ENCODE measurements at places on chromosomes 11 and 22. TPM values are rescaled to one million over a fixed set of nuclear protein-coding genes. Genes with fewer than 3 reads are reported as not detected.

DNA sequence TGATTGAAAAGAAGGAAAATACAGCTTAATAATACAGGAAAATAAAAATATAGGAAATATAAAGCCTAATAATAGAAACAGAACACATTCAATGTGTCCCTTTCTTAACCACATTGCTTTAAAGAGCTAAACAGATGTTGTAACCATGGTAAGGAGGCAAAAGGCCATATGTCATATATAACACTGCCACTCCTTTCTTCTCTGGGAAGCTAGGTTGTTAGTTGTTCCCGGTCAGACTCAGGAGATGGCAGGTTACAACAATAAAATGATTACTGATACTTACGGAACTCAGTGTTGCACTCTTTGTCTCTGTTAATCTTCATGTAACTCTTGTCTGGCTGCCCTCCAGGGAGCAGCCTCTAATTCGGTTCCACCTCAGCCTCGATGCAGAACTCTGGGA, 134.7 kb upstream of the PGR start:
- no peaks in the 10 kb centered on the region for H3K27me3 ChIP-seq
- no peaks in the 10 kb centered on the region for H3K4me1 ChIP-seq
- H3K36me3 ChIP-seq: no peaks in the 10 kb centered on the region
- no peak for DNase-seq

DNA sequence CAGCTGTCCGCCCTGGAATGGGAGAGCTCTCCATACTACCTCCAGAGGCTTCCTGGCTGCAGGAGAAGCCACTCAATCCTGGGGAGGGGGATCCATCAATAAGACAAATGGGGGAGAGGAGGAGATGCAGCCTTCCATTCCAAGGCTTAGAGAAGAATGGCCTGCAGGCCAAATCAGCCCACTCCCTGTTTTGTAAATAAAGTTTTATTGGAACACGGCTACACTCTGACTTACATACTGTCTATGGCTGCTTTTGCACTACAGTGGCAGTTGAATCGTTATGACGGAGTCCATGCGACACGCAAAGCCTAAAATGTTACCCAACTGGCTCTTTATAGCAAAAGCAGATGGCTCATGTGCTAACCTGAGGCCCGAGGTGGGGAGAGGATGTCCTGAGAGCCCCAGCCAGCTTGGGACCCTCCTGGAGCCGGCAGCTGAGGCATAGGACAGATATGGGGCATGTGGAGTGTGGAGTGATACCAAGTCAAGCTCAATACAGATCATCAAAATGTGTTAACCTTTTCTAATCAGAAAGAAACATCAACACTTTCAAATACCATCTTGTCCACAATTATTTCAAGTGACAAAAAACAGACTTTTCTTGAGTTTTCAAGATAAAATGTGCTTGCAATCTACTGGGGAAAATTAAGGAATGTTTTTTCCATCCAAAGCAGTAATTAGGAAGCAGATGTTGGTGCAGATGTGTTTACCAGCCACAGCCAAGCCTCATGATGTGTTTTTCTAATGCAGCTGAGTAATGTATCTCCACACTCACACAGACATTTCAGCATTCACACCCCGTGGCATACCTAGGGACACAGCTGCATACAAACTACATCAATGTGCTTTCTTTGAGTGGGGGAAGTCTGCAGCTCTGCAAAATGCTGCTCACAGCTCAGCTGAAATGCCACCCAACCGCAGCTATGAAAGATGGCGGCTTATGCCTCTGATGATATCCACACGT, 181.6 kb downstream of the SHANK2 start:
- DNase-seq: no peak
- H3K27ac ChIP-seq: no peak overlapping the region
- H3K36me3 ChIP-seq: no peaks in the 10 kb centered on the region

DNA sequence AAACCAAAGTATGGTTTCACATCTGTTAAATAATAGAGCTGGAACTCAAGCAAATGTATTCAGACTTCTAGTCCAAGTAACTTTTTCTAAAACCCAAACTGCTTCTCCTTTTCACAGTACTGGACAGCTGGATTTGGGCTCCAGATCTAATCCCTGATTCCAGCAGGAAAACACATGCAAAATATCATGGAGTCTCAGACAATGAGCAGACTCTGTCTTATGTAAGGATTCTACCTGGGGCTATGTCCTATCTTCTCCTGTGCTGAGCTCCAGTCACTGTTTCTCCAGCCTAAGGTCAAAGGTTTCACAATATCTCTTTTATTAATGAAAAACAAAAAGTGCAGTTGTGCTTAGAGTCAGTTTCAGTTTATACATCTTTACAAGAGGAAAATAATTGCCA, 83.2 kb upstream of the EED start:
- H3K4me3 ChIP-seq: no peak overlapping the region
- DNase-seq: no peak
- no peak overlapping the region for H3K27ac ChIP-seq
- no peaks in the 10 kb centered on the region for H3K36me3 ChIP-seq
- H3K4me1 ChIP-seq: peaks cover 8% of the 10 kb centered on the region

Gene OR6A2
- 0.46 TPM for total RNA-seq

- no peaks in the 10 kb centered on the region for H3K36me3 ChIP-seq
- no peak overlapping the region for H3K4me3 ChIP-seq
- DNase-seq: no peak
- peaks cover 11% of the 10 kb centered on the region for H3K27me3 ChIP-seq
Measured at GRCh38 chr11:75182664-75183063, 31.8 kb downstream of the SLCO2B1 start.

- no peak overlapping the region for H3K4me3 ChIP-seq
- no peak for DNase-seq
- H3K36me3 ChIP-seq: peaks cover 23% of the 10 kb centered on the region
- H3K27ac ChIP-seq: peak overlapping the region; percentile 28
Measured at GRCh38 chr11:124752471-124753102, 532 bp upstream of the VSIG2 start.

- no peaks in the 10 kb centered on the region for H3K36me3 ChIP-seq
- H3K27me3 ChIP-seq: no peaks in the 10 kb centered on the region
- no peak overlapping the region for H3K4me3 ChIP-seq
- no peak for DNase-seq
- no peaks in the 10 kb centered on the region for H3K4me1 ChIP-seq
Measured at GRCh38 chr11:100612766-100613165, 74.3 kb upstream of the ARHGAP42 start.

DNA sequence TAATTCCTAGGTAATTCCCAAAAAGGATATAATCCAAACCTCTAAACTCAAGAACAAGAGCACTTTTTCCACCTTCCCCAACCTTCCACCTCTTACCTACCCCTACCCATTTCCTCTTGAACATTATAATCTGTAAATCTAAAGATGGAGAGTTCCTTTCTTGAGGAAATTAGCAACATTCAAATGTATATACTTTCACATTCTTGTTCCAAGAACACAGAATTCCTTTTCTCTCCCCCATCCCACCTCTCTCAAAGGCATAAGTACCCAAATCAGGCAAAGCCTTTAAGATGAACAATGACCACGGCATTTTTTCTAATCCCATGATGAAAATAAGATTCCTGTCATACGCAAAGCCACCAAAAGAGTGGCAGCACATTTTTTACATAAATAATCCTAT, 18.3 kb downstream of the RRAS2 start:
- H3K4me1 ChIP-seq: peaks cover 16% of the 10 kb centered on the region
- H3K36me3 ChIP-seq: no peaks in the 10 kb centered on the region
- DNase-seq: no peak
- no peaks in the 10 kb centered on the region for H3K27me3 ChIP-seq
- no peak overlapping the region for H3K4me3 ChIP-seq
- H3K27ac ChIP-seq: no peak overlapping the region

- peaks cover 8% of the 10 kb centered on the region for H3K36me3 ChIP-seq
- H3K27ac ChIP-seq: no peak overlapping the region
- DNase-seq: no peak
- no peaks in the 10 kb centered on the region for H3K27me3 ChIP-seq
- H3K4me1 ChIP-seq: no peaks in the 10 kb centered on the region
Measured at GRCh38 chr22:42622061-42622710, 7.5 kb upstream of the POLDIP3 start.

- H3K36me3 ChIP-seq: no peaks in the 10 kb centered on the region
- DNase-seq: no peak
- H3K27ac ChIP-seq: no peak overlapping the region
- peaks cover 14% of the 10 kb centered on the region for H3K4me1 ChIP-seq
- no peak overlapping the region for H3K4me3 ChIP-seq
Measured at GRCh38 chr22:46520880-46521279, 16.5 kb downstream of the CELSR1 start.

DNA sequence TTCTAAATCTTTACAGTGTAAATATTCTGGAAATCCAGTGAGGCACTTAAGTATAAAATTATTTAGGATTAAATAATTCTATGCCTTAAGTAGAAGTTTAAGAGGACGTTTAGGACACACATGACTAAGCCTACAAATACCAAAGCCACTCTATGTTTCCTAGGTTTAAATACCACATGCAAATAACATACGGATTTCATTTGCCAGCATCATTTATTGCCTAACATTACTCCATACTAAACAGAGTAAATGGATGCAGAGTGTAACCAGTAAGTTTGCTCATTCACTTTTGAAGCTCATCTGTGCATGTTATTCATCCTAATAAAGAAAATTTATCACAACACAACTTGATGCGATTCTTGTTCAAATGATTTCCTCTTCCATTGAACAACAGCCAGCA, 4.1 kb downstream of the BDNF start:
- no peaks in the 10 kb centered on the region for H3K36me3 ChIP-seq
- H3K27ac ChIP-seq: no peak overlapping the region
- H3K4me1 ChIP-seq: peaks cover 19% of the 10 kb centered on the region
- peak; percentile 6 for DNase-seq

DNA sequence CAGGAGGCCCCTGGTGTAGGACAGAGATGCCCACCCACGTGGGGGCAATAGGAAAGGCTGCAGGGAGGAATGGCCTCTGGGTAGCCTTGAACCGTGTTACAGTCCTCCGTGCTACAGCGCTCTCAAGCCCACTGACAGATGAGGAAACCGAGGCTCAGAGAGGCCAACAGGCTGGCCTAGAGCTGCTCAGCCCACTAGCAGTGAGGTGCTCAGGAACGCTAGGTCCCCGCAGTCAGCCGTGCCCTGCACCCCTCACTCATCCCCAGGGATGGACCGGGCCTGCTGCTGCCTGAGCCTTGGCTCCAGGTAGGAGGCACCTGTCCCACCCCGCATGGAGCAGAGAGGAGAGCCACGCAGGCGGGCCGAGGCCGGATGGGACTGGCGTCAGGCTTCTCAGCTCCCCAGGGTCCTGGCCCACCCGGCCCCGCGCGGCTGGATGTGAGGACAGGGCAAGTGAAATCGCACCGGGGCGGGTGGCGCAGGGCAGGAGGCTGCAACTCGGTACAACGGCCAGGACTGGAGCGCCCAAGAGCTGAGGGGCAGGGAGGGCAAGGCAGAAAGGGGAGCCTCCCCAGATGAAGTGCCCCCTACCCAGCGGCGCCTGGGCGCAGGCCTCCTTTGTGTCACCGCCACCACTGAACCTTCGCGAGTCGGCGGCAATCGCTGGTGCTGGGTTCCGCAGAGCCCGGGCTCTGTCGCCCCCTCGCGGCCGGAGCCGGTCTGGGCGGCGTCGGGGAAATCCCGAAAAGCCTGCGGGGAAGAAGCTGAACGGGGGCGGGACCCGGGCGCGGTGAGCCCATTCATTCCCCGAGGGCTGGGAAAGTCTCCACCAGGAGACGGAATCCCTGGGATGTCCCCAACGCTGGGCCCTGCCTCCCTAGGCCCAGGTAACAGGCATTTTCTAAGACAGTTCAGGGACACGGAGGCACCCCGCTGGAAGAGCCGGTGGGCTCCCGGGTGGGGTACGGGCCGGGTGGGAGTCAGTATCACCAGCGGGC, 8.4 kb upstream of the SLC2A11 start:
- H3K4me1 ChIP-seq: peaks cover 4% of the 10 kb centered on the region
- peak; percentile 74 for DNase-seq
- H3K4me3 ChIP-seq: no peak overlapping the region
- H3K27me3 ChIP-seq: no peaks in the 10 kb centered on the region

DNA sequence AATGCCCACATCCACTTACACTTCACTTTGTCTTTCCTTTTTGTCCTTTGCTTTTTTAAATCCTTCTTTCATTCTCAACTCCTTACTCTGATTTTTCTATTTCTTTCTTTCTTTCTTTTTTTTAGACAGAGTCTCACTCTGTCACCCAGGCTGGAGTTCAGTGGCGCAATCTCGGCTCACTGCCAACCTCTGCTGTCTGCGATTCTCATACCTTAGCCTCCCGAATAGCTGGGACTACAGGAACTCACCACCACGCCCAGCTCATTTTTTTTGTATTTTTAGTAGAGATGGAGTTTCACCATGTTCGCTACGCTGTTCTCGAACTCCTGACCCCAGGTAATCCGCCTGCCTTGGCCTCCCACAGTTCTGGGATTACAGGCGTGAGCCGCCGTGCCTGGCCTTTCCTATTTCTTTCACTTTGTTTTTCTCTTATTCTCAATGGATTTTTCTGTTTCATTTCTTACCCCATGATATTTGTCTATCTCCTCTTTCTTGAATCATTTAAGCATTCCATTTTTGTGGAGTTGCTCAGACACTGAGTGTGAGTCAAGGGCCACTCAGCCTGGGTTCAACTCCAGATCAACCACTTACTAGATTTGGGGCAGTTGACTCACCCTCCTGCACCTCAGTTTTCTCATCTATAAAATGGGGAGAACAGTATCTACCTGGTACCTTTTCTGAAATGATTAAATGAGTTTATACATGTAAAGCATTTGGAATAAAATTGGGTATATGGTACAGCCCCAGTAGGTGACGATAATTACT, 7.6 kb downstream of the KCNJ5 start:
- DNase-seq: no peak
- no peaks in the 10 kb centered on the region for H3K4me1 ChIP-seq
- no peak overlapping the region for H3K27ac ChIP-seq
- no peaks in the 10 kb centered on the region for H3K36me3 ChIP-seq

- DNase-seq: no peak
- no peaks in the 10 kb centered on the region for H3K27me3 ChIP-seq
- H3K27ac ChIP-seq: no peak overlapping the region
- no peaks in the 10 kb centered on the region for H3K36me3 ChIP-seq
- peaks cover 2% of the 10 kb centered on the region for H3K4me1 ChIP-seq
Measured at GRCh38 chr22:40519284-40519947, 117.1 kb downstream of the MRTFA start.

DNA sequence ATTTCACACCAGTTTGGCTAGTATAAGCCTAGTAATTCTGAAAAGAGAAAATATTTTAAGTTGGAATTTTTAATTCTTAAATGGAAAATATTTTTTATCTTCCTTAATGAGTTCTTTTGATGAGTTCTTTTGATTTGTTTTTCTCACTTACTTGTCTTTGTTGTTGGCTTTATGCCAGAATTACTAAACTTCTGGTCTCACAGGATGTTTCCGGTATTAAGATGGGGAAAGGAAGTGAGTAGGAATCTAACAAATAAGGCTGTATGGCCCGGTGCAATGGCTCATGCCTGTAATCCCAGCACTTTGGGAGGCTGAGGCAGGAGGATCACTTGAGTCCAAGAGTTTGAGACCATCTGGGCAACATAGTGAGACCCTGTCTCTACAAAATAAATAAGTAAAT, 106.4 kb downstream of the ARHGAP42 start:
- peaks cover 8% of the 10 kb centered on the region for H3K4me1 ChIP-seq
- no peak overlapping the region for H3K4me3 ChIP-seq
- H3K27me3 ChIP-seq: no peaks in the 10 kb centered on the region
- DNase-seq: peak; percentile 31

Gene ANKK1
- total RNA-seq: not detected

All from endothelial cell of umbilical vein (primary cell).